ENCODE measurements at places on chromosomes 5 and 9.

- no peak for DNase-seq
These were observed 19.5 kb upstream of the IRF1 start for GRCh38 chr5:132510076-132510475.

- DNase-seq, result no peak
These were observed 334.0 kb upstream of the PTPRD start for GRCh38 chr9:10946676-10947410.

- DNase-seq, result no peak
These were observed 286.4 kb upstream of the CDH12 start for GRCh38 chr5:23139338-23140171.

DNA sequence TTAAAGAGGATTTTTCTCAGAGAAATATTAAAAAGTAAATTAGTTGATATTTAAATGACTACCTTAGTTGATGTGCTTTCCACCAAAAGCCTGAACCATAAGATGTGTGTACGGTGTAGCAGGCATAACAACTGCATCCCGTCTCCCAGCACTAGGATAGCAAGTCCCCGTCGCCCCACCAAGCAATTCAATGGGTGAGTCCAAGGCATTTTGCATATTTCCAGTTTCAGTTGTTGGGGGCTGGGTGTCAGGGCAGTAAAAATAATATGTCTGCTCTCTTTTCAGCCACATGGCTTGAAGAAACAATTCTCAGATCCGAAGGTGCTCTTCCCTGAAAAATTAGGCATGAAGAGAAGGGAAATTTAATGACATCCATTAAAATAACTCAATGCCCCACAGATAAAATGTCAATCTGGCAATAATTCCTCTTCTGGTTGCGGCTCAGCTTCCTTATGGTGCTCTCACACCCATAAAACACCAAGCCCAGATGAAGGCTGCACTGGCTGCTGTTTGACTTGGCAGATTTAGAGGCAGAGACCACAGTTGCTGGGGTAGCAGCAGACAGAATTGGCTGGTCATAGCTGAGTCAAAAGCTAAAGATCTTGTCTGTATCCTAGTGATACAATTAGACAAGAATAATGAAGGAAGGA lies 124.4 kb upstream of the ADCY2 start:
- no peak for DNase-seq

GRCh38 chr5:68189171-68189570 lies 26.4 kb upstream of the PIK3R1 start:
- no peak for DNase-seq

DNA sequence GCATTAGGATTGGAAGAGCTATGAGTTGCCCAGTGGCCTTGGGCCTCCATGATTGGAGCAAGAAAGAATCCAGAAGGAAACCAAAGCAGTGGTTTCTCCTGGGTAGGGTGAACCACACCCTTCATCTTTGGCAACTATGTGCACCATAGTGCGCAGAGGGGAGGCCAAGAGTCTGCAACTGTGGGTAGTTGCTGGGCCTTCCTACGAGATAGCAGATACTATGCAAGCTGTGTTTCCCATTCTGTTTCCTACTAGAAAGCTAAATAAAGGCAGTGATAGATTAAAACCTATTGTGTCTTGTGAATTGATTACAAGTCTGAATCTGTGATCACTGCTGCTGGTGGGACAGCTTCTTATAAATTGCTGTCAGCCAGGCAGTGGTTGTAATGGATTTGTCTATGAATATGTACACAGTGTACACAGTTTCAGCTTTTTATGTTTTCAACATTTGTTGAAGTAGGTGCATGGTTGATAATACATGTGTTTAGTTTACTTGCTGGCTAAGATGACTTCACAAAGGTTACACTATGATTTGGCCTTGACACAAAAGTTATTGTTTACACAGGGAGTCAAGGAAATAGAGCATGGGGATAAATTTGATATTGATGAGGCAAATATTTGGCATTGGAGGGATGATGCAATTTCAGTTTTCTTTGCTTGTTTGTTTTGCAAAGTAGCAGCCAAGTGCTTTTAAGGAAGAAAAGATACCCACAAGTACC lies 23.7 kb upstream of the PDE8B start:
- no peak for DNase-seq

DNA sequence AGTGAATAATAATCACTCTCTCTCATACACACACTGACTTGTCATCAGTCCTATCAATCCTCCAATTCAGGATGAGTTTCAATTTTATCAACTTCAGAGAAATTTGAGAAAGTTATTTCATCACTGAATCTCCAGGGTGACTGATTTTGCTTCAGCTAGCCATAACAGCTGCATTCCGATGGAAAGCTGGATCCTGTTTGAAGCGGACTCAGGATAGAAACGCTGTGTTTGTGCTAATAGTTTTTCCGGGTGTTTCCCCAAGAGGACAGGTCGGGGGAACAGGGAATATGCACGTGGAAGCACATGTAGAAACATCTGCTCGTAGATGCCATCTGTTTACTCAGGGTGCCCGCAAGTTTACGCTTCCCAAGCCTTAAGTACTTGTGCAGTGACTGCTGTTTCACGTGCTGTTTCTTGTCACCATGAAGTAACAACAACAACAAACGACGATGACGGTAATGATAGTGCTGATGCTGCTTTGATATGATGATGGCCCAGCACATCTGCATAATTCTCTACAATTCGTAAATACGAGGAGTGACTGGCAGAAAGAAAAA lies 263.7 kb upstream of the DAPK1 start:
- no peak for DNase-seq

- DNase-seq, result no peak
These were observed 245.9 kb upstream of the PIK3R1 start for GRCh38 chr5:67969631-67970030.

GRCh38 chr9:132504488-132504887 lies 77.9 kb upstream of the BARHL1 start:
- DNase-seq, result no peak

DNA sequence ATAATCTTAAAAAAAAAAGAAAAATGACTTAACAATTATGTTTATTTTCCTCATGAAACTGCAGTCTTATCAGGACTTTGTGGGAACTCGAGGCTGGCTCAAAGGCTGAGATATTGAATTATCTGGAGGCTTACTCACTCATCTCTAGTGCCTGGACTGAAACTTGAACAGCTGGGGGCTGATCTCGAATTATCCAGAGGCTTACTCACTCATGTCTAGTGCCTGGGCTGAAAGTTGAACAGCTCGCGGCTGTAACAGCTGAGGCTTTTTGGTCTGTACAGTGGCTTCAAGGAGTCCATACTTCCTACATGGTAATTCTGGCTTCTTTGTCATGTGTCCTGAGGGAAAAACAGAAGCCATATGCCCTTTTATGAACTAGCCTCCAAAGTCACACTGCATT lies 371.9 kb downstream of the CETN3 start:
- no peak for DNase-seq

- no peak for DNase-seq
These were observed 18.5 kb upstream of the FER start for GRCh38 chr5:108729242-108729615.

- no peak for DNase-seq
These were observed 143.7 kb downstream of the TTLL11 start for GRCh38 chr9:121949364-121949763.

- DNase-seq, result no peak
These were observed 401.6 kb downstream of the PDE4D start for GRCh38 chr5:59491945-59492344.

- no peak for DNase-seq
These were observed 38.7 kb upstream of the ANKRD34B start for GRCh38 chr5:80608731-80609130.

DNA sequence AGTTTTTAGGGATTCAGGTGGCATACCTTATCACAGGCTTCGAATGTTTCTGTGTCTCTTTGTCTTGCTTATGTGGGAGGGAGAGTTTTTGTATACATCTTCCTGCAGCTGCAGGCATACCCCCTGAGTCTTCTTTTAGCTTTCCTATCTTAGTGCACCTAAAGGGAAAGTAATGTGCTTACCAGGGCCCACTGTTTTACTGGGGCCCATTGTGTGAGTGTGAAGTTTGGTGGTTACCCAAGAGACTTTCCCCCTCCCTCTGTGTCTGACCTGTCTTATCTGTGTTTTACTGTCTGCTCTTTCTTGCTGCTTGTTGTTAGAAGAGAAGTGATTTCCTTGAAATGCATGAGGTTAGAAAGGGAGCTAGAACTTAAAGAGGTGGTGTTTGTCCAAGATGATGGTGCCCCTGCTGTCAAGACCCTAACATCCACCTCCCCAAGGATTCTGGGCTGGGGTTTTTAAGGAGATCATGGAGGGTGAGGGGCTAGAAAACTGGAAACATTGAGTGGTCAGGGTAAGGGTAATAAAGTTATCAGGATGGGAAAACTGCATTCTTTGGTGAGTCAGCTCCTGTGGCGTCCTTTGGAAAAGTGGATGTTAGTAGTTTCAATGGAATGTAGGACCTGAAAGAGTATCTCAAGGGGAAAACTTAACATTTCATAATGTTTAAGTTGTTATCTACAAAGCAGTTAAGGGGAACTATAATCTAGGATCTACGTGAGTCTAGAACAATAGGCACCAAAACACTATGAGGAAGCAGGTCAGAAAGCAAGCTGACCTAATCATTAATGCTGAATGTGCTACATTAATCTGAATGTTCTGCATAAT lies 583.5 kb upstream of the TUSC1 start:
- DNase-seq, result no peak

Data from nephron progenitor cell (in vitro differentiated cells).